Left hindlimb (tissue), 1 donor: ENCODE measurements at places on chromosomes 6 and 20.
A peak's percentile ranks its signal among the peaks of the same experiment; 100 is the strongest.

DNA sequence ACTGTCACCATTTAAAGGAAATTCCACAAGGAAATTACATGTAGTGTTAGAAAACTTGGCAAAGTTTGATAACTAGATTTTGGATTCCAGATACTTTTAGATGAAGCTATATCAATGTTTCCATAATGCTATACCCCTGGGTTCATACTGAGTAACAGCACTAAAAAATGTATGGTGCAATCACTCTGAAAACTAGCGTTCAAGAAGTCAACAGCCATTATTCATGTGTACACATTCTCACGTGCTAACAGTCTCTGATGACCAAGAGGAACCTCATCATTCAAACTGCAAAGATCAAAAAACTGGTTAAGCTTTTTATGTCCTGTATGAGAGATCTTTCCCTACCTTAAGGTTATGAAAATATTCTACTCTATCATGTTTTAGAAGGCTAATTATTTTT is 197.6 kb downstream of the GMDS start:
- DNase-seq, result no peak

DNA sequence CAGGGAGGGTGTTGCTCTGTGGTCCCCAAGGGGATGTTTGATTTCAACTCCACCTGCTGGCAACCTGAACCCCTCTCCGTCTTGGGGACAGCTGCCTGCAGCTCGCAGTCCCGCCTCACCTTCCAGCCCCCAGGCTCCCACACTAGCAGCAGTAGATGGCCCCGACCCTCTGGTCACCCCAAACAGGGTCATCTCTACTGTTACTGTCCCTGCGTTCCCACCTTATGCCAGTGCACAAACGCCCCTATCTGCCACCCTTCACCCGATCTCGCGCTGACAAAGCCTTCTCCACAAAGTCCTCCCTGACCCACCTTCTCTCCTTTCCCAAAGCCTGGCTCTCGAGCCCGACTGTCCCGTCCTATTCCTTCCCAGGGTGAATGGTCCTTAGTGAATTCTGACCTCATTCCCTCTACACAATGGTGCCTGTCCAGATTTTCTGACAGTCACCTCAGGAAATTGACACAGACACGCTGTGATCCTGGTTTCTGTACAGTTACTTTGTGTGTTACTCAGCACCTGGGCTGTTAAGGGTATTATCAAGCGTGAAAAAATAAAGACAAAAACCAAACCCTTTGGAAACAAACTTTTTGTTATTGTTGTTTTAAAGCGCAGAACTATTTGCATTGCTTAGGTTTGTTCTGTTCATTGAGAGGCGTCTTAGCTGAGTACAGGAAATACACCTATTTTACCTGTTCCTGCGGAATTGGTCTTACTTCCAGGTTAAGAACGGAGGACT is 728 bp downstream of the FUT9 start:
- no peak for DNase-seq

- peak; percentile 21 for DNase-seq
Observed at GRCh38 chr6:41037107-41037900, 1.7 kb downstream of the UNC5CL start.

DNA sequence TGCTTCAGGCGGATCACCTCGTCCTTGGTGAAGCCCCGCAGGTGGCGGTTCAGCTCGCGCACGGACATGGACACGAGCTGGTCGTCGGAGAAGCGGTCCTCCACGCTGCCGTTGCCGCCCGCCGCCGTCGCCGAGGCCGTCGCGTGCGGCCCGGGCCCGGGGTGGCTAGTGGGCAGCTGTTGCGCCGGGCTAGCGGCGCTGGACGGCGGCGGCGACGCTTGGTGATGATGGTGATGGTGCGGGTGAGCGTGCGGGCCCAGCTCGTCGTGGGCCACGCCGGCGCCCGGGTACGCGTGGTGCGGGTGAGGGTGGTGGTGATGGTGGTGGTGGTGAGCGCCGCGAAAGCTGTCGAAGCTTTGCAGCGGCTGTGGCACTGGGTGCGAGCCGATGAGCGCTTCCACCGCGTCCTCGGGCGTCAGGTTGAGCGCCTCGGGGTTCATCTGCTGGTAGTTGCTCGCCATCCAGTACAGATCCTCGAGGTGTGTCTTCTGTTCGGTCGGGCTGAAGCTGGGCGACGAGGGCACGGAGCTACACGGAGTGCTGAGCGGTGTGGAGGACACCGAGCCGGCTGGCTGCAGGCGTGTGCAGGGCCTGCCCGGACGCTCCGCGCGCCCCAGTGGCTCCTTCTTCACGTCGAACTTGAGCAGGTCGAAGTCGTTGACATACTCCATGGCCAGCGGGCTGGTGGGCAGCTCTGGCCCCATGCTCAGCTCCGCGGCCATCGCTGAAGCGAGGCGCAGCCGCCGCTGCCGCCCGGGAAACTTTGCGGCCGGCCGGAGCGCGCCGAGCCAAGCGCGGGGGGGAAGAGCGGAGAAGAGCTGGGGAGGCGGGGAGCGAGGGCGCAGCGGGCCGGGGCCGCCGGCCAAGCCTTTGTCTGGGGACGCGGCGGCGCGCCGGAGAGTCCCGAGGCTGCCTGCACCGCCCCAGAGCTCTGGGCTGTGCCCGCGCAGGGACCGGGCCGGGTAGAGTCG is 622 bp downstream of the MAFB start:
- DNase-seq, result peak; percentile 70

GRCh38 chr6:11212664-11213063 is 19.8 kb downstream of the NEDD9 start:
- DNase-seq, result no peak

DNA sequence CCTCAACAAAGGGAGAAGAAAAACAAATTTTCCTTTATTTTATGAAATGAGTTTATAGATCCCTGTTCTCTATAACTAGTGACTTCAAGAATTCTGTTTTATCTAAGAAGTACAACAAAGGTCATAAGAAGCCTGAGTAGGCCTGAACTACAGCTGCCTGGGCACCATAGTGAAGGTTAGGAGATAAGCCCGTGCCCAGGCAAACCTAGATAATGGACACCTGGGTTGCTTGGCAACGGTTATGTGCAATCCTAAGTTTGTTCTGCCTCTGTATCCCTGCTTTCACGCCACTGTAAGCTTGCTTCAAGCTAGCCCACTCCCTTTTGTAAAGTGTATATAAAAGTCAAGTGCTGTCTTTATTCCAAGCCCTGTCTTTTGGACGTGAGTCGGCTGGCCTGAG is 23.2 kb downstream of the SCGN start:
- no peak for DNase-seq

DNA sequence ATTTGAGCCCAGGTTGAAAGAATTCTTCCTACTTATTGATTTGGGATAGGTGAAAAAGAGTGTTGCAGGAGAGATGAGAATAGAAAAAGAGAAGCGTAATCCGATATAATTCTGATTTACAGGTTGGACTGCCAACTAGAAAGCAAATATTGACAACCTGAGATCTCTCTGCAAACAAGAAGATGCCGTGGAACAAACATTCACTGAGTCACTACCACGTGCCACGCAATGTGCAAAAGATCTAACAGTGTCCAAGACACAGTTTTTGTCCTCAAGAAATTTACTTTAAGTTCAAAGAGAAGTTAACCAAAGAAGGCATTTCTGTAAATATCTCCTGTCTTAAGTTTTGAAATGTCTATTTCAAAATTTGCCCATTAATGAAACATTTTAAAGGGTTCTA is 578.0 kb upstream of the ARID1B start:
- no peak for DNase-seq

GRCh38 chr6:170290296-170291128 is at the start of gene DLL1:
Gene DLL1, minus strand, starts transcription at chr6:170291078. Its CDS starts 939 bp downstream, at chr6:170290139.
- peak; percentile 68 for DNase-seq

- DNase-seq, result no peak
Observed at GRCh38 chr20:24102749-24103333, 114.3 kb upstream of the GGTLC1 start.

GRCh38 chr20:20992686-20993360 is 113.3 kb downstream of the LINC00237 start:
- no peak for DNase-seq

DNA sequence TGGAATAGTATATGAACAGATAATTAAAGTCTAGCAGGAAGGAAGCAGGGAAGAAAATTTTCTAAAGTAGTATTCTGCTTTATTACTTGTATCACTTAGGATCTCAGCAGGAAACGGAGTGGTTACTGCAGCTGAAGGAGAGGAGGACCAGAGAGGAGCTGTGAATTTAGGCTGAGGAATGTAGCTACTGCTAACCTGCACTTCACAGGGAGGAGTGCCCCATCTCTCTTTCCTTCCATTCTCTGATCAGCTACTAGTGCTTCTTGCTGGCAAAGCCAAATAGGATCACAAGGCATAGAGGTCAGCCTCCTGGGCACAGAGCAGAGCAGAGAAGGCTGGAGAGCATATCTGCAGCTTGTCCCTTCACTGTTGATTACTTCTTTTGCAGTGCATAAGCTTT is 205.3 kb upstream of the ASCC3 start:
- DNase-seq, result no peak

- no peak for DNase-seq
Observed at GRCh38 chr20:32911355-32911754, 52.6 kb downstream of the EFCAB8 start.

DNA sequence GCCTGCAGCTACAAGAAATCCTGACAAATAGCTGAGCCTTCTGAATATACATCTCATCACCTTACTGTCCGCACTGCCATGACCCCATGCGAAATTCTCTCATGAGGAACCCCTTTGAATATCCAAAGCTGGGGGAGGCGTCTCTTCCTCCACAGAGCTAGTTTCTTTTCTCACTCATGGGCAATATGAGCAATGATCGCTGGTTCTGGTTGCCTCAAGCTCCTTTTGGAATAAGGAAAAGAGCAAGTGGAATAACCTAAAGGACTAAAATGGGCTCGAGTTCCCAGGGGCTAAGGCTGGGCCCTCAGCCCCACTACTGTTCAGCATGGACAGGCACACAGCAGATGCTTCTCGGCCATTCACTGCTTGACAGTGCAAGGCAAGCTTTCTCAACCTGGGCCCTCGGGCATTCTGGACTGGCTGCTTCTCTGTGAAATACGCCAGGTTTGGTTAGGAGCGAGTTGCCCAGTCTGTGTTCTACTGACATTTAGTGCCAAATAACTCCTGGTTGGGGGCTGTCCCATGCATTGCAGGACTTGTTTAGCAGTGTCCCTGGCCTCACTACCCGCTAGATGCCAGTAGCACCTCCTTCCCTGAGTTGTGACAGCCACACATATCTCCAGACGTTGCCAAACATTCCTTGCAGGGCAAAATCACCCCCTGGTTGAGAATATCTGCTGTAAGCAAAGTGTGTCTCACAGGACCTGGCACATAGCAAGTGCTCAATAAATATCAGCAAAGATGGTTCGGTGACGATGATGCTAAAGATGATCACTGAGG is 156.8 kb downstream of the CEBPB start:
- DNase-seq, result no peak

- peak; percentile 43 for DNase-seq
Observed at GRCh38 chr6:84546427-84546914, 217.9 kb downstream of the TBX18 start.

- DNase-seq, result no peak
Observed at GRCh38 chr6:138800377-138801150, 4.7 kb downstream of the ECT2L start.
